ENCODE measurements at places on chromosomes 4 and X. TPM values are rescaled to one million over a fixed set of nuclear protein-coding genes. Genes with fewer than 3 reads are reported as not detected.

The BCOR gene
- total RNA-seq, result 21.4 TPM

GRCh38 chr4:73589887-73590801, 30.1 kb downstream of the RASSF6 start:
- ATAC-seq, result no peak

GRCh38 chr4:104549736-104550135, 55.0 kb upstream of the CXXC4 start:
- no peak for ATAC-seq

DNA sequence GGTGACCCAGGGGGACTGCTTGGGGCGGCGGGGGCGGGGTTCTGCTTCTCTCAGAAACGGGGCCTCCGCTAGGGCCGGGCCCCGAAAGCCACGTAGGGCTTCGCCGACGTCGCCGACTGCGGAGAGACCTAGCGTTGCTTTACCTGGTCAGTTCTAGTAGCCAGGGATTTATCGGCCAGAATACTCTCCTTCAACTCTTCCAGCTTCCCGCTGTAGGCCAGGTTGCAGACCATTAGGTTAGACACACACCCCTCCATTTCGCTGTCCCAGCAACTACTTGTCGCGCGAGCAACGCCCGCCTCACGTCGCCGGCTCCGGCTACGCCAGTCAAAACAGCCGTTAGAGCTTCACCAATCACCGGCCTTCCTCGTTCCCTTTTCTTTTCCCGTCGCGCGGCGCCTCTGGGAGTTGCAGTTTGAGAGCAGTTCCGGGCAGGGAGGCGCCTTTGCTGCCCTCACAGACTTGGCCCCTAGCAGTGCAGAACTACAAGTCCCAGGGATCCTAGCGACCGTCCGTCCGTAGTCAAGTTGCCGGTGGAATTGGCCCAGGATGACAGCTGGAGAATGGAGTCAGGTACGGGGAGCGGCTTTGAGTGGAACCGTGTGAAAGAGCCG, at the start of the genes ATG4A and PSMD10:
ATG4A (plus strand) TSS at position 515 of the 614 bp plus-strand sequence; CDS start at position 564, 49 bp downstream.
PSMD10 (minus strand) TSS at position 279 of the 614 bp plus-strand sequence; CDS start at position 257, 22 bp downstream.
- peak; percentile 99 for ATAC-seq

DNA sequence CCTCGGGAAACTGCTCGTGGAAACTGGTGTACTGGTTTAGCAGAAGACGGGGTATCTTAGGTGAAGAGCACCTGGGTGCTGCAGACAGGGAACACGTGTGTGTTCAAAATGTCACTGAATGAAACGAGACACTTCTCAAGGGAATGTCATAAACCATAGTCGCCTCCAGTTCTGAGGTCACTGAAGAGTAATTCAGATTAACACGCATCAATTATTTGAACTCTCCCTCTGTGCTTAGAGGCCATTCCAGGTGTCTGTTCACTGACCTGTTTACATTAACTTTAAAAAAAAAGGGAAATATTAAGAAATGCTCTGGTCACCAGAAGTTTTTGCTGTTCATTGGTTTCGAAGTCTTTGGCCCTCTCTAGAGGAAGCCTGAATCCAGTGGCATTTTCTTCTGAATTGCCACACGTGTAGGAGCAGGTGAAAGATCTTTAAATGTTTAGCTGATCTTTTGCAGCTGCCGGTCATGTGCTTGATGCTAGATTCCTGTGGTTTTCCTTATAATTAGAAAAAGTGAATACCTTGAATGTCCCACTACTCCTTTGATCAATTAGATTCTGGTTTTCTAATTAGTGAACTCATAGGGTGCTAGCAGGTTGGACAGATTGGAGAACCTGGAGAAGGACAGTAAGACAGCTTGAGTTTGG, 330.5 kb downstream of the ARHGAP10 start:
- no peak for ATAC-seq

DNA sequence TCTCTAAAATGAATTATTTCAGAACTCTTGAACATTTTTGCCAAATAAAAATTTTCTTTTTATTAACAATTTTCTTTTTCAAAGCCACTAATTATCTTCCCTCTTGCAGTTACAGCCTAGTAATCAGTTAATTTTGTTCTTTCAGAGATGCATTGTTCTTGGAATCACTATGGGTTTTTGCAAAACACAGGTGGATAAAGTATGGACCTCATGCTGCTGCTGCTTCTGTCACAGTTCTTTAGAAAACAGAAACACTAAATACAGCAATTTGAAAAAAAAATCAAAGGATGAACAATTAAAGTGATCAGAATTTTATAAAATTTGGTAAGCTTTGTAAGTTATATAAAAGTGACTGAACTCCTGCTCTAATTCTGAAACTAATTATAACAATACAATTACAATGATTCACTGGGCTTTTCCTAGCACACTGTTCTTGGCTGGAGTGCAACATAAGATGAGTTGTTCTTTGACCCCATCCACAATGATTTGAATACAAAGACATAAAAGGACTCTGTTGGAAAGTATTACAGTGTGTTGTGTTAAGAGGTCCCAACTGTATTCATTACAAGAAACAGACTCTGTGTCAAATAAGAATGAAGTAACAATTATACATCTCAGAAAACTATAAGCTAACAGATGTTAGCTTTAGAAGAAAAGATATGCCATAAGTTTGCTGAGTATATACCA, 59.4 kb upstream of the GK2 start:
- ATAC-seq, result peak; percentile 69

GRCh38 chrX:144717682-144718081, 529.6 kb upstream of the SPANXN1 start:
- ATAC-seq, result no peak

DNA sequence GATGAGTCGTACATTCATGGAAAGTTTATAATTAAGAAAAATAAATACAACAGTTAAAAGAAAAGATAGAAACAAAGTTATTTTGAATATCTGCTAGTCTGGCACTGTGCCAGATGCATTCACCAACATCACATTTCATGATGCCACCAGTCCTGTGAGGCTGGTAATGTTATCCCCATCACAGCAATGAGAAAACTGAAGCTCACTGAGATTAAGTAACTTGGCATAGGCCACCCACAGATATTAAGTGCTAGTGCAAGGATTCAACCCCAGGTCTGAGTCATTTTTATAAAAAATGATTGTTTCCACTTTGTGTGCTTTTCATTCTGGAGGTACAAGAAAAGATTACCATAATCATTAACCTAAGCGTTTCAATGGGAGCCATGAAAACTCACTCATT, 65.0 kb upstream of the IL15 start:
- ATAC-seq, result no peak

The POF1B gene
- total RNA-seq, result 0.16 TPM

The CNKSR2 gene
- 26.5 TPM for total RNA-seq

Measured in gastroesophageal sphincter (tissue), 4 donors.